Activated CD8-positive, alpha-beta memory T cell treated with anti-CD3 and anti-CD28 coated beads for 1 hour (primary cell): ENCODE measurements at places on chromosomes 5 and 9.

GRCh38 chr9:129919841-129920240, 84.6 kb downstream of the USP20 start:
- DNase-seq: no peak

GRCh38 chr9:115015018-115015635, 84.7 kb upstream of the TNFSF8 start:
- DNase-seq: no peak

- DNase-seq: no peak
Measured at GRCh38 chr9:124381170-124381945, 33.9 kb downstream of the PSMB7 start.

GRCh38 chr5:89313804-89314588, 431.0 kb upstream of the MEF2C start:
- DNase-seq: no peak
